ENCODE measurements at places on chromosomes 4 and X.
A peak's percentile ranks its signal among the peaks of the same experiment; 100 is the strongest.

GRCh38 chr4:182291175-182291574, 48.0 kb downstream of the TENM3 start:
- DNase-seq: no peak

- peak; percentile 62 for DNase-seq
Observed at GRCh38 chr4:1579901-1580691, 104.0 kb downstream of the FAM53A start.

- no peak for DNase-seq
Observed at GRCh38 chr4:77903186-77903585, 40.6 kb downstream of the MRPL1 start.

DNA sequence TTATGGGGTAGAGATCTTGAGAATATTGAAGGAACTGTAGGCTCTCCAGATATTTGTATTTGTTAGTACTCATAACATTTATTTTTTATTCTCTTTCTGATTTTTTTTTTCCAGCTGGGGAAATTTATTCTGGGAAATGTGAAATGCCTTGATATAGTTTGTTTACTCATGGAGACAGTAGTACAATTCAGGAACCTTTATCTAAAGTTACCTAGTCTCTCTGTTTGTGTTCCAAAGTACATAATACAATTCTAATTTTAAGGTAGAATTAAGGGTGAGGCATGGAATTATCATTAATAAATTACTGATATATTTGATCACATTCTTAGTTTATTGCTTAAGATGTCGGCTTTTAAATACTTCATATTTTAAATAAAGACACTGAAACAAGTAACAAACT, 114.0 kb downstream of the RS1 start:
- no peak for DNase-seq

DNA sequence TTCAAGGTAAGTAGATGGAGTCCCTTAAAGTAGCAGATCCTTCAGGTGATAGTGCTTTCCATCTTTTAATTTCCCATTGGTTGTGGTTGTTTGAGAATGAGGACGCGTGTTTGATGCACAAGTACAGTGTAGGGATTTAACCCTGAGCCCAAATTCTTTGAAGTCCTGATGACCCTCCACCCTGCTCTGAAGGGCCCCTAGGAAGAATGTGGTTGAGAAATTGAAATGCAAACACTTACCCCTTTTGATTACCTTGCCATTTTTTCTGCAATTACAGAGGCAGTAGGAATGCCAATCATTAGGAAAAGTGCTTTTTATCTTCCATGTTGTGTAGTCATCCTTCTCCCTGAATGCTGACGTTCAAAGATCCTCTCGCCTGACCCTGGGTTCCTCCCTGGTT, 112.4 kb downstream of the ZNF518B start:
- DNase-seq: no peak

DNA sequence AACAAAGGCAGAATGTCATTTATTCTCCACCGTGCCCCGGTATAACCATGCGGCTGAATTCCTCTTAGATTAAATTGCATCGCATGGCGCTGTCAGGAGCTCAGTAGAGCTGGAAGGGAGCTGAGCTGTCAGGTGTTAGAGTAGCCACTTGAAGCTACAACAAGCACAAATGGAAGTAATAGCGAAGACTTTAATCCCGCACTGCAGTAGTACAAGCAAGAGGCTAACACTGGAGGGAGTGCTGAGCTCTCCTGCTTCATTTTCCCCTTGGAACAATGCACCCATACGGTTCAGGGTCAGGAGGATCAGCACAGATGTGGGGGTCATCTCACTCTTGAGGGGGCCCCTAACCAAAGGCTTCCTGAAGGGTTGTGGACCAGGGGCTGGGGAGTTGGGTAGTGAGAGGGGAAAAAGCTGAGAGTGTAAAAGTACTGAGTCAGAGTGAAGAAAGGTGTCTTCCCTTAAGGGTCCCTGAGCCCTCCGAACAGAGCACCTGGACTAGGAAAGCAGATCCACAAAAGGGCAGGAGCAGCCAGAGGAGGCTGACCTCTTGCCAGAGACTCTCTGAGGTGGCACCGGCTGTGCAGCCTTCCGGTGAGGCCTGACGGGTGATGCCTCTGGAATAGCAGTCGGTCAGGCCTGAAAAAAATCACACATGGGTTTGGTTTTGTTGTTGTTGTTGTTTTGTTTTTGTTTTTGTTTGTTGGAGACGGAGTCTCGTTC, 36.0 kb upstream of the CBR4 start:
- DNase-seq: no peak

DNA sequence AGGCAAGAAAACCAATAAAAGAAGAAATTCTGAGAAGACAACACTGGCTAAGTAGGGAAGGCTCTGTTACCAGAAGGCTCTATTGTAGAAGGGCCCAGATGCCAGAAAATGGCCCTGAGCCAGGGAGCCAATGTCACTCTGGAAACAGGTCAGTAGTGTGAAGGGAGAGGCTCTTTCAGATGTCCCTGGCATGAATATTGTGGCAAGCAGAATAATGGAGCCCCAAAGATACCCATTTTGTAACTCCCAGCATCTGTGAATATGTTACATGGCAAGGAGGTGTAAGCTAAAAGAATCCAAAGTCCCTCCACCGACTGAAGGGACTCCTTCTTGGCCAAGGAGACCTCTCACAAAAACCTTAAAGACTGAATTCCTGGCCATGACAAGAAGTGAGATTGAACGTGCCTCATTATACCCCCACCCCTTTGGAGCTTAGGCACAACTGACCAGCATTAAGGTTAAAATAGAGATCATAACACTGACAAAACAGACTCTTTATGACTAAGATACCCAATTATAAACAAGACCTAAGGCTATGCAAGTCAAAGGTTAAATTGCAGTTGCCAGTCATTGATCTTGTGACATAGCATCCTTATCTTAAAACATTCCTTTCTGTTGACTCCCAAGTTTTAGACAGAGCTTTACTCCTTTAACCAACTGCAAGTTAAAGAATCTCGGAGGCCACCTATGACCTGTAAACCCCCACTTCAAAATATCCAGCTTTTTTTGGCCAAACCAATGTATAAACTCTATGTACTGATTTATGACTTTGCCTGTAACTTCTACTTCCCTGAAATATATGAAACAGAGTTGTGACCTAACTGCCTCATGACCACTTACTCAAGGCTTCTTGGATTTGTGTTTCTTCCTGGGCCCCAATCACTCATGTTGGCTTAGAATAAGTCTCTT, 42.2 kb upstream of the SMIM10 start:
- no peak for DNase-seq

- DNase-seq: no peak
Observed at GRCh38 chr4:163991298-163991865, 496.9 kb downstream of the TMA16 start.

GRCh38 chr4:106527316-106527715, 158.7 kb upstream of the GIMD1 start:
- no peak for DNase-seq

DNA sequence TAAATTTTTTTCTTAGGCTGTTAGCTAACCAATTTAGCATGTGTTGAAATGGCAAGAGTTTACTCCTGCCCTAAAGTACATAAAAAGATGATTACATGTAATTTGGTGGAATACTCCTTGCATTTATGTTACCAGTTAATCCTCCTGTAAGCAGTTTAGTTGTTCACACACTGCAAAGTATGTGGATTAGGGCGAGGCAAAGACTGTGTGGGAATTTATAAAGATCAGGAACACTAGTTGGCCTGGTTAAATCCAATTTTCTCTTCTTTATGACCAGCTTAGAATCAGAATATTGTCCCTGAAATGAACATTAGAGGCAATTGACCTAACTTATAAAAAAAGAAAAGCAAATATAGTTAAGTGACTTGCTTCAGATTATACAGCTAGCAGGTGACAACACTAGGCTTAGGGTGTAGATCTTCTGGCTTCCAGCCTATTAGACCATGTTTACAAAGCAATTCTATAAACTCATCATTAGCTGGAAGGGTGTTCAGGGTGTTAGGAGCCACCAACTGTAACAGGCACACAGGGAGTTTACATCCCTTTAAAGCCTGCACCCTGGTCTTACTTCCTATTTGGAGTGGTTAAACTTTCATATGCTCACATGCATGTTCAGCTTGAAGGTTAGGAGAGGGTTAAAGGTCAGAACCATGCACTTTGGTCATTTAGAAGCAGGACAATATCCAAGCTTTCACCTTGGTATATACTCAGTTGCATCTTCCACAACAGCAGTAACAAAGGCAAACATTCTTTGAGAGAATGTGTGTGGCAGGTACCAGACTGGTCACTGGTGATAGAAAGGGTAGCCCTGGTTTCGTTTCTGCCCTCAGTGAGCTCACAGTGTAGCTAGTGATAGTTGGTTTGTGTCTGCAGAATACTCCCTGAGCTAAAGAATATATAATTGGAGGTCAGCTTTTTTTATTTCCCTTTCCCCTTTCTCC, 72.6 kb downstream of the GC start:
- DNase-seq: no peak

GRCh38 chr4:88285235-88285653, 883 bp upstream of the PPM1K start:
- DNase-seq: no peak

DNA sequence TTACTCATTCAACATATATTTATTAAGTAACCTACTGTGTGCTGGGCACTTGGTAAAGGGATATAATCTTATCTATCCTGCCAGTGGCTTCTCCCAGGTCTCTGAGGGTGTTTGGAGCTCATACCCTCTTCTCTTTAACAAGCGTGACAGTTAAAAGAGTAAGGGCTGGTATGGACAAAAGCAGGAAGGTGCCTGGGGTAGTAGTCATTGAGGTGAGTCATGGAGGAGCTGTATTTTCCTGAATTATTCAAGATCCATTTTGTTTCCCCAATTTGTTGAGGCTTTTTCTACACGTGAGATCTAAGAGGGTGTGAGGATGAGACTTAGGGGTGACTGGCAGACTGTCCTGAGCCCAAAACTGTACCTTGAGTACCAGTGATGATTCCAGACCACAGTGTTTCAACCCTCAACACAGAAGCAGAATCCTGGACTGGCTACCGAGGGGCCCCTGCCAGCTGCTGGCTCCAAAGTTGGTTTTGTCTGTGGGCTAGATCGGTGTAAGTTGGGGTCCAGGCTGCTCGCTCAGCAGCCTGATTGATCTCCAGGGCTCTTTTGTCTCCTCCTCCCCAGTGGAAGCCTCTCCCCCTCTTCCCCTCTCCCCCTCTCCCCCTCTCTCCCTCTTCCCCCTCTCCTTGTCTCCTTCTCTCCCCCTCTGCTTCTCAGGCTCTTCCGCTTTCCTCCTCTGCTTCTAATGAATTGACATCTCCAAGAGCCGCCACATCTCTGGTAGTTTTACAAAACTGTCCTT, at the start of gene DRP2:
TSS of gene DRP2 (plus strand) at position 671 of the 748 bp plus-strand sequence. CDS start 11,862 bp downstream, outside the sequence.
- DNase-seq: no peak

DNA sequence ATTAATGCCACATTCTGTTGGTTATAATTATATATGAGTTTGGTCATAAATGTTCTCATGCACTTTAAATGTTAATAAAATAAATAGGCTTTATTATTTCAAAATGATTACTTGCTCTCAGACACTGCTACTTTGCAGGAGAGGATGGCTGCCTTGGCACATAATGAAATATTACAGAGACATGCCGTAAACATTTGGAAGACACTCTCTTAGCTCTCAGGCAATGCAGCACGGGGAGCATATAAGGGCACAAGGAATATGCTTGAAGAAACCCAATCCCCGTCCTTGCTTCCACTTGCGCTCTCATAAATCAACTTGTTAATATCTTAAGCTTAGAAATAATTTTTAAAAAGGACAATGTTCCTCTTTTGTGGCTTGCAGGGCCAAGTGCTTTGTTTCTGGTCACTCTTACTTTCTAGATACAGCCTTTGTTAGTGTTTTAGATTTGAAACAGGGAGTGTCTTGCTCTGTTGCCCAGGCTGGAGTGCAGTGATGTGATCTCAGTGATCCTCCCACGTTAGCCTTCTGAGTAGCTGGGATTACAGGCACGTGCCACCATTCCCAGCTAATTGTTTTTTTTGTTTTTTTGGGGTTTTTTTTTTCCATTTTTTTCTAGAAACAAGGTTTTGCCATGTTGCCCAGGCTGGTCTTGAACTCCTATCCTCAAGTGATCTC, 445.0 kb downstream of the SPRY1 start:
- DNase-seq: no peak

DNA sequence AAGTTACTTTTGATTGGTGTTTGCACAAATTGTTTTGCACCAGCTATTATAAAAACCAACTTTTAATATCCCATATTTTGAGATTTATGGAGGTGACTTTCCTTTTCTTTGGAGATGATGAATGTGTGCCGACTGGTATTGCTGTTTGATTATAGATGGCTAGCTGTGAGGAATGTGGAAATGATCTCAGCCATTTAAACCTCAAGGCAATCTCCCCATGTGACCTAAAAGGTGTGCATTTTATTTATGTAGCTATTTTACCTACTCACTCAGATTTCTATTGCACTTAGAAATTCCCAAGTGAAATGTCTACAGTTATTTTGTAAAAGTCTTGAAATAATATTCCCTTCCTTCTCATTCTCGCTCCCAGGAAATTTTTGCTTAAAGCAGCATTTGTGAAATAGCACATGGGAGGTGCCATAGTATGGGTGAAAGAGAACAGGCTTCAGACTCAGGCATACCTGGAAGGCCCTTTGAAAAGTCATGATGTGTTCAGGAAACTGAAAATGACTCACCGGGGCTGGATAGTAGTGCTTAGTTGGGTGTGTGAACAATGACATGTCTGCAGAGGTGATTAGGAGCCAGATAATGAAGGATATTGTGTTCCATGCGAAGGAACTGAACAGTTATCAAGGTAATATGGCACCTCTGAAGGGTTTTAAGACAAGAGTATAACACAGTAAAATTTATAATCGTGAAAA, 247.6 kb downstream of the CBLL2 start:
- peak; percentile 3 for DNase-seq

GRCh38 chr4:47238667-47239066, 207.3 kb downstream of the GABRB1 start:
- no peak for DNase-seq

DNA sequence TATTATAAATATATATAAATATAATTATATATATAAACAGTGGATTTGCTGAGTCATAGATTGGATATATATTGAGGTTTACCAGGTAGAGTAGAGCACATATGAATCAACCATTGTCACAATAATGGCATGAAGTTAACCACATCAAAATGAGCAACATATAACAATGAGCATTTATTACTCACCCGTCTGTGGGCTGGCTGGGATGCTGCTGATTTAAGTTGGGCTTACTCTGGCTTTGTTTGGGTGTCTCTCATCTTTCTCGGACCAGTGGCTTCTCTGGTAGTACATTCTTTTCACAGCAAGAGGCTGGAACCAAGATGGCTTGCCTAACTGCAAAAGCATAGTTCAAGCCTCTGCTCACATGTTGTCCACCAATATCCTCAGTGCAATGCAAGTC, 111.7 kb upstream of the TAPT1 start:
- no peak for DNase-seq

DNA sequence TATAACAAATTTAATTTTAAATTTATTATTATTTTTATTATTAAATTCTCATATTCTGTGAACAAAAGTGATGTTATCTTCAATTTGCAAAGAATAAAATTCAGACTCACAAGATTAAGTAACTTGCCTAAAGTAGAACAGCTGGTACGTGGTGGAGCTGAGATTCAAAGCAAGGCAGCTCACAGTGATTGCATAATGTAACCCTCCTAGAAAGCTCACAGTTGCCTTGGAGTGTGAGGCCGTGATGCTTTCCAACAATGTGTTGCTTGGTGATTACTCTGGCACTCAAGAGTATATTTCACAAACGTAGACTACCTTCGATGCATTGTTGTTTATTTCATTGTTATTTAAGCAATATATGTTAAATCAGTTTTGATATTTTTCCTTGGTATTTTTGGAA, 1039.2 kb upstream of the PABPC4L start:
- no peak for DNase-seq

All from kidney (tissue), 22 donors.